ENCODE measurements at places on chromosomes 13 and 19. TPM values are rescaled to one million over a fixed set of nuclear protein-coding genes. Genes with fewer than 3 reads are reported as not detected.
A peak's percentile ranks its signal among the peaks of the same experiment; 100 is the strongest.

GRCh38 chr19:21848706-21849105, 12.7 kb upstream of the ZNF43 start:
- DNase-seq, result peak; percentile 31

GRCh38 chr19:572743-573518, 535 bp downstream of the BSG start:
- DNase-seq, result no peak

DNA sequence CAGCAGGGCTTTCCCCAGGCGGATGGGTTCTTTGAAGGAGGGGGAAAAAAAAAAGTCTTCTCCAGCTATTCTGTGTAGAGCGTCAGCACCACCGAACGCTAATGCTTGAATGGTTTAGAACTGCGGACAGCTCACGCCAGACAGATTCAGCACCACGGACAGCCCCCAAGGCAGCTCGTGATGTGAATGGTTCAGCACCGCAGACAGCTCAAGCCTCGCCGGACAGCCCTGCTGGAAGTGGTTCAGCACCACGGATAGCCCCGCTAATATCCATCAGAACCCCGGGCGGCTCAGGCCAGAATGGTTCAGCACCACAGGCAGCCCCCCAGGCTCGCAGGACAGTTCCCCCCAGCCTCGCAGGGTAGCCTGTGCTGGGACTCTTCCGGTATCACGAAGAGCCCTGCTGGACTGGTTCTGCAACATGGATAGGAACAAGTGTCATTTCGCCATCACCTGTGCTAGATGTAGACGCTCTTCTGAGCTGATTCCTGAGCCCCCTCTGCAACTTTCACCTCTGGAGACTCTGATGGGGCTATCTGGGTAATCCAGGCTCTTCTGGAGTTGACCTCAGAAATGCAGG, 4.9 kb upstream of the SMIM17 start:
- peak; percentile 7 for DNase-seq

DNA sequence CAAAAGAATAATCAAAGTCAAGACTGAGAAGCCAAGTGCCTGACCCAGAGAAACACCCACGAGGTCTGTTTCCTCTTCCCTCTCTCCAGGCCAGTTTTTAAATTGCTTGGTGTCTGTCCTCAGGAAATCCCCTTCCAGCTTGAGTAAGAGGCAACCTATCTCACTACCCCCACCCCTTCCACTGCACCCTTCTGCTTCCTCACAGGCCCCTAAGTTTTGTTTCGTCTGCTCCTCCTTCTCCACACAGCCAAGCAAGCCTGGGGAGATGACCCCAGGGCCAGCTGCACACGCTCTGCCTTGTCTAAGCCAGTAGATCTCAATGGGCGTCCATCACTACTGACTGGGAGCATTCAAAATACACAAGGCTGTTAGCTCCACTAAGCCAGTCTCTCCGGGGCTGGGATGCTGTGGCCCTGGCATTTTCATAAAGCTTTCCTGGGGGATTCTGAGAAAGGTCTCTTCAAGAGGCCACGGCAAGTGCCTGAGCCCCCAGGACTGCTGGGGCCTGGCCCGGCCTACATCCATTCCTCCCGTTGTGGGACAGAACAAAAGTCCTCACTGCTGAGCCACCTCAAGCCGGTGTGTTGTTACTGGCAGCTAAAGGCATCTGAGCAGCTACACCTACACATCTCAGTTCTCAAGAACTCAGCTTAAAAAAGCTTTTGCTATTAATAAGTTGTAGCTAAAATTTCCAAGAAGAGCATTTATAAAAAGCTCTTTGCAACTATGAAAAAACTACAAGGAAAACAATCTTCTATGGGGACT, 14.9 kb upstream of the IL4I1 start:
- DNase-seq, result no peak

- DNase-seq, result no peak
Measured at GRCh38 chr13:24226762-24227161, 66.2 kb downstream of the SPATA13 start.

DNA sequence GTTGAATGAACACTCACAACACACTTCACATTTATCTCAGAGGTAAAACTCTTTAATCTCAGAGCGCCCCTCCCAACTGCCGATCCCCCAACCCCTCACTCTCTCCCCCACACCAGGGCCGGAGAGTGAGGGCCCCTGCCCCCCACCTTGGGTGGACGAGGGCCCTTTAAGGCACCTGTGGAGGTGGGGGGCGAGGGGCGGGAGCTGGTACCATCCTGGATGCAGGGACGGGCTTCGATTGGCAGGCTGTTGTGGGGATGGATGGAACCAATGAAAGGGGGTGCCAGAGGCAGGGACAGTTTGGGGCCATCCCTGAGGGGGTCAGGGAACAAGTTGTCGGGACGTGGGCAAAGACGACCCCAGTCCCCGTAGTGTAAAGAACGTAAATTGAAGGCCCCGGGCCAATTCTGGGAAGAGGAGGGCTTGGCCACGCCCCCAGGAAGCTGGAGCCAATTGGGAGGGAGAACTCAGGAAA, 1.7 kb upstream of the PNKP start:
- DNase-seq, result no peak

DNA sequence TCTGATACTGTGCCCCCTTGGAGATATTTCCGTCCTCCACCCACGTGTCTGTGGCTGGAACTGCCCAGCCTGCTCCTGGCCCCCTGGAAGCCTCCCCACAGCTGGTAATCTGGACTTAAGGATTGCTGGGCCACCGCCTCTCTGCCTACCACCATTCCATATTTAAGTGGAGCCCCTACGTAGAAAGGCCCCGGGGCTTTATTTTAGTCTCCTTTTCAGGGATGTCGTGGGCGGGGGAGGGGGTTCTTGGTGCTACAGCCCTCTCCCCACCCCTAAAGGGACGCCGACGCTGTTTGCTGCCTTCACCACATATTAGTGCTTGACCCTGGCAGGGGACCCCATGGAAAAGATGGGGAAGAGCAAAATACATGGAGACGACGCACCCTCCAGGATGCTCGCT, 2.7 kb upstream of the NOP53 start:
- DNase-seq, result no peak

- DNase-seq, result no peak
Measured at GRCh38 chr19:52270266-52270885, 989 bp downstream of the ZNF766 start.

DNA sequence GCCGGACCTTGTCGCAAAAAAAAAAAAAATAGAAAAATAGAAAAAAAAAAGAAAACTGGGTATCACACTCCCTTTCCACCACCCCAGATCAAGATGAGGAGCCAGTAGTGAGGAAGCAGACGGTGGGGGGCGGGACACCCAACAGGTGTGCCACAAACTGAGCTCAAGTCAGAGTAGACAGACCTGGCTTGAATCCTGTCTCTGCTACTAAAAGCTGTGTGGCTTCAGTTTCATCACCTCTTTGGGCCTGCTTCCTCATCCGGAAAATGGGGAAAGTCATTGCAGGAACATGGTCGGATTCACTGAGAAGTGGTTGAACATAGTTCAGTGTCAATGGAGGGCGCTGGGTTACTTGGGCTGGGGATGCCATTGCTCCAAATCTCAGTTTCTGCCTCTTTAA, 2.9 kb downstream of the HIF3A start:
- no peak for DNase-seq

DNA sequence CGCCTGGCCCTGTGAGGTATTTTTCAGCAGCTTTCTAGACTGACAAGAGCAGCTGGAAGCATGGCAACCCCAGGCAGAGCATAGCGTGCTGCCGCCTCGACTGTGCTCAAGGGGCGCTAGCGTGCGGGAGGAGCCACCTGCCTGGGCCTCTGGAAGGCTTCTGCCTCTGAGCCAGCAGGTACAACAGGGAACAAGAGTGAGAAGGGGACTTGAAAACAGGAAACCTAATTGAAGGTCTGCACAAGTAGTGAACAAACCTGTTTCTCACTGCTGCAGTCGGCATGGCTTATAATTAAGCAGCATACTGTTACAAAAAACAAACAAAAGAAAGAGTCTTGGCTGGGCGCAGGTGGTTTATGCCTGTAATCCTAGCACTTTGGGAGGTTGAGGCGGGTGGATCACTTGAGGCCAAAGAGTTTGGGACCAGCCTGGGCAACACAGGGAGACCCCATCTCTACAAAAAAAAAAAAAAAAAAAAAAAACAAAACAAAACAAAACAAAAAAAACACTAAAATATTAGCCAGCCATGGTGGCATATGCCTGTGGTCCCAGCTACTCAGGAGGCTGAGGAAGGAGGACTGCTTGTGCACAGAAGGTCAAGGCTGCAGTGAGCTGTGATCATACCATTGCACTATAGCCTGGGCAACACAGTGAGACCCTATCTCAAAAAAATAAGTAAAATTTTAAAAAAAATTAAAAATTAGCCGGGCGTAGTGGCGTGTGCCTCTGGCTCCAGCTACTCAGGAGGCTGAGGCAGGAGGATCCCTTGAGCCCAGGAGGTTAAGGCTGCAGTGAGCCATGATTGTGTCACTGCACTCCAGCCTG, 12.6 kb upstream of the GARRE1 start:
- DNase-seq, result no peak

- no peak for DNase-seq
Measured at GRCh38 chr13:79918620-79919019, 422.3 kb downstream of the SPRY2 start.

DNA sequence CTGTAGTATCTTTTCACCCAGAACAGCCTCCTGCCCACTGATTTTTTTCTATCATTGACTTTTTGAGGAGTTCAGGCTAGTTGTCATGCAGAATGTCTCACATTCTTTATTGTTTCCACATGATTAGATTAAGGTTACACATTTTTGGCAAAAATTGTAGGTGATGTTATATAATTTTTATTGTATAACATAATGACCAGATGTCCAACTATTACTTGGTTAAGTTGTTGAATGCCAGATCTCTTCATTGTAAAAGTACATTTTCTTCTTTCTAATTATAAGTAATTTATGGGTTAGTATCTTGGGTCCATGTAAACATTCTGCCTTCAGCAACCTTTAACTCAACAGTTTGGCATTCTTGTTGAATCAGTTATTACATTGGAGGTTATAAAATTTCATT, 138.4 kb downstream of the POSTN start:
- no peak for DNase-seq

DNA sequence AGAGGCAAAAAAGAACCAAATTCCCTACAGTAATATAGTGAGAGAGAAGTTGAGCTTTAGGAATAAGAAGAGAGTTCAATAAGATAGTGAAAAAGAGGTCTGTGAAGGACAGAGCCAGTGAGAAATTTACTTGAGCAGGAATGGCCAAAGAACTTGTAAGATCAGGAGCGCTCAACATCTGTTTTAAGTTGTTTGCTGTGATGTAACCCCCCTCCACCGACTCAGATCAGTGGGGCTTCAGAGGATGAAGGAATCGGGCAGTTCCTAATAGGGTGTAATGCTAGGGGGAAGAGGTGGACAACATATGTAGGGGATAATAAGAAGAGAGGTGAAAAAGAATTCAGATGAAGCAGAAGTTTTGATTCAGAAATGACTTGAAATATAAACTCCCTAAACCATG, 85.3 kb upstream of the FNDC3A start:
- DNase-seq, result no peak

DNA sequence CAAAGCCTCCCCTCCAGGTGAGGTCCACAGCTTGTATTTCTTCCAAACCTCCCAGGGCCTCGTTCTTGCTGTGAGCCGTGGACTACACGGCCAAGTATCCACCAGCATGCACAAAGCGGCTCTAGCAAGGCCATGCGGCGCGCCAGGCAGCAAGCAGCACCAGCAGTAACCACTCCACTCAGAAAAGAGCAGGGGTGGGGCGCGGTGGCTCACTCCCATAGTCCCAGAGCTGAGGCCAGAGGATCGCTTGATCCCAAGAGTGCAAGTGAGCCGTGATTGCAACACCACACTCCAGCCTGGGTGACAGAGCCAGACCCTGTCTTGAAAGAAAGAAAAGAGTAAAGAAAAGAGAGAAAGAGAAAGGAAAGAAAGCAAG, 4.7 kb downstream of the CCDC8 start:
- no peak for DNase-seq

- no peak for DNase-seq
Measured at GRCh38 chr19:13794398-13794756, 866 bp upstream of the ZSWIM4 start.

The GDF15 gene
- 76.3 TPM for total RNA-seq

The ZNF99 gene
- not detected for total RNA-seq

The SCEL gene
- 8.5 TPM for total RNA-seq

The NAPSA gene
- 0.14 TPM for total RNA-seq
